ENCODE measurements at places on chromosomes 1 and 21.

DNA sequence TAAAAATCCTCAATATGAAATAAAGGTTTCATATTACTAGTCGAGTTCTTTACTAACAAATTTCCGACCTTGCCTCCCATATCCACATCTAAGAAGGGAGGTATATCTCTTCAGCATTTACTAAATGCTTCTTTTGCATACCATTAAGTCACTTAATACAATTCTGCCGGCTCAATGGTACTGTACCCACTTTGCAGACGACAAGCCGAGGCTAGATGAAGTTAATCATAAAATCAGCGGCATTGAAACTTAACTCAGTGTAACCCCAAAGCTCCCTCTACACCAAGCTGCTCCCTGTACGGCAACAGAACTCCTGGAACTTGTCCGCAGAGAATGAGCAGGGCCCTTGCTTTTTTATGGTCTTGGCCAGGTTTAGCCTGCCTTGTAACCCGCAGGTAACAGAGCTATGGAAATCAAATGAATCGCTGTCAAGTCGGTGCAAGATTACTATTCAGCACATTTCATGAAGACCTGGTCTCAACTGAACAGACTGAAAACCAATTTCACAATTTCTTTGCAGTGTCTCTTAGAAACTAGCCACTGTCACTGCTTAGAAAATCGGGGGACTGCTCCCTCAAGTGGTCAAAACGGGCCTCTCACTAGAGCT is 738 bp downstream of the INTS7 start:
- DNase-seq, result no peak

GRCh38 chr1:228898582-228898992 is 163.3 kb downstream of the RHOU start:
- no peak for DNase-seq

DNA sequence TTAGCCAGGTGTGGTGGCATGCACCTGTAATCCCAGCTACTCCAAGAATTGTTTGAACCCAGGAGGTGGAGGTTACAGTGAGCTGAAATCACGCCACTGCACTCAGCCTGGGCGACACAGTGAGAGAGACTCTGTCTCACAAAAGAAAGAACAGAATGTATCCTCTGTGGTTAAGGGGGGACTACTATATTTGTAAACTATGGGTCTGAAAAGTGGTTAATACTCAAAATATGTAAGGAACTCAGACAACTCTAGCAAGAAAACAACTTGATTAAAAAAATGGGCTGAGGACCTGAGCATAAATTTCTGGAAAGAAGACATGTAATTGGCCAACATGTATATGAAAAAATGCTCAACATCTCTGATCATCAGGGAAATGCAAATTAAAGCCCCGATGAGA is 11.2 kb downstream of the FNBP1L start:
- no peak for DNase-seq

GRCh38 chr1:9867408-9868243 is 42.4 kb downstream of the CTNNBIP1 start:
- peak; percentile 86 for DNase-seq

- DNase-seq, result no peak
Measured at GRCh38 chr1:33424610-33425009, 6.3 kb downstream of the PHC2 start.

DNA sequence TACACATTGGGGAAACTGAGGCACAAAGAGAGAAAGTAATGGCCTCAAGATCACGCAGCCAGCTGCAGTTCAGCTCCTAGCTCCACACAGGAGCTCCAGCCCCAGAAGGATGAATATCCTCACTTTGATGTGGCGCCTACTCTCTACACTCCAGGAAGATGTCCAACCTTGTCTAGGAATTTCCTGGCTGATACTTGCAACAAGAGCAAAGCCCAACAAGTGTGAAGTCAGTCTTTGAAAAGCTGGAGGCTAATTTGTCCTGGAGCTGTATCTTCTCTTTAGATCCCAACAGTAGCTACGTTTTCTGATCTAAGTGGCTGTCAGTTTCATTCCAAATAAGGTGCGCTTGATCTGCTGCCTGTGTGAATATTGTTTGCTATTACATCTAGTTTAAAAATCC is 344.9 kb downstream of the PTPRU start:
- no peak for DNase-seq

DNA sequence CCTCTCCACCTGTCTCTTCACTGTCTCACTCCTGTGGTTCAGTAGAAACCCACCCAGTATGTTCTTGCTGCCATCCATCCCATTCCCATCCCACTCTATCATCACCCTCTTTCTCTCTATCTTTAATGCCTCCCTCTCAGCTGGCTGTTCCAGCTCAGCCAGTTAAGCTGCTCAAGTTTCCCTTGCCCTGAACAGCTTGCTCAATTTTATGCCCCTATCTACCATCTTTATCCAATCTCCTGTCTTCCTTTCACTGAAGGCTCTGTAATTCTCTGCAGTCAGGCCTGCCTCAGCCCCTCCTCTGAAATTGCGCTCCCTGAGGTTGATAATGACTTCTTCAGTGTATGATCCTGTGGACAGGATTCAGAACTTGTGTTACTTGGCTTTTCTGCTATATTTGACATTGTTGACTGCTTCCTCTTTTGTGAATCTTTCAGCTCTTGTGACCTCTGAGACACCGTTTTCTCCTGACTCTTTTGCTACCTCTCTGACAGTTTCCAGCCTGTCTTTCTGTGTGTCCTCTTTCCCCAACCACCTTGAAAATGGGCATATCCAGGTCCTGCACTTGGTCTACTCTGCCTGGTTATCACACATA is 13.9 kb upstream of the BCAR3 start:
- DNase-seq, result no peak

GRCh38 chr1:226640321-226641136 is 92.0 kb downstream of the STUM start:
- DNase-seq, result no peak

GRCh38 chr1:231808990-231809389 is 182.4 kb downstream of the DISC1 start:
- DNase-seq, result no peak

DNA sequence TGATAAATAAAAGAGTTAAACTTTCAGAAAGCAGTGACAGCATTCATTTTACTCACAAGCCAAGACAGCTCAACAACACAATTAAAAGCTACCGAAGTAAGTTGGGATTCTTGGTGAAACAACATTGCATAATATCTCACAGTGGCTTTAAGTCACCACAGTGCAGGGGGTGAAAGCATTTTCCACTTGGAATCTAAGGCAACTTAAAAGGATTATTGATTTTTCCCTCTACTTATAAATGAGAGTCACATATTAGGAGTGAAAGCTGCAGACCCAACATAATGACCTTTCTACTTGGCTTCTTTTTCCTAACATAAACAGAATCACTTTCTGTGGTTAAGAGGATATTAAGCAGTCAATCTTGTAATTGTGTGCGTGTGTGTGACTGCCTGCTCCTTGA is 536.6 kb upstream of the CXADR start:
- no peak for DNase-seq

Measured in activated CD8-positive, alpha-beta memory T cell treated with anti-CD3 and anti-CD28 coated beads for 1 hour (primary cell).